Mammary microvascular endothelial cell (primary cell): ENCODE measurements at places on chromosomes 2 and 18. TPM values are rescaled to one million over a fixed set of nuclear protein-coding genes. Genes with fewer than 3 reads are reported as not detected.

MOGAT1 gene
- not detected in 2 replicates for total RNA-seq

EFHD1 gene
- total RNA-seq, result 0.20 TPM in 1 of 2 replicates, not detected in the other

ABCG5 gene
- total RNA-seq, result not detected in 2 replicates

BCL2L11 gene
- 3.5 and 55.5 TPM in 2 replicates for total RNA-seq

UGT1A5 gene
- not detected in 2 replicates for total RNA-seq

LHCGR gene
- not detected in 2 replicates for total RNA-seq

CEBPZ gene
- total RNA-seq, result 33.6 and 40.5 TPM in 2 replicates

ALKAL2 gene
- not detected in 2 replicates for total RNA-seq

TBR1 gene
- total RNA-seq, result not detected in 2 replicates

SLC30A3 gene
- 2.7 and 3.4 TPM in 2 replicates for total RNA-seq

SKOR2 gene
- not detected in 2 replicates for total RNA-seq

MAL gene
- total RNA-seq, result not detected in 2 replicates

CFAP221 gene
- total RNA-seq, result 0.07 TPM in 1 of 2 replicates, not detected in the other

DLX1 gene
- total RNA-seq, result not detected in 2 replicates

SIGLEC15 gene
- total RNA-seq, result 0.59 and 1.7 TPM in 2 replicates

SFT2D3 gene
- total RNA-seq, result 5.4 and 7.8 TPM in 2 replicates
